NCI-H1930 (cell line): ENCODE measurements at places on chromosomes 1 and 21.
A peak's percentile ranks its signal among the peaks of the same experiment; 100 is the strongest.

DNA sequence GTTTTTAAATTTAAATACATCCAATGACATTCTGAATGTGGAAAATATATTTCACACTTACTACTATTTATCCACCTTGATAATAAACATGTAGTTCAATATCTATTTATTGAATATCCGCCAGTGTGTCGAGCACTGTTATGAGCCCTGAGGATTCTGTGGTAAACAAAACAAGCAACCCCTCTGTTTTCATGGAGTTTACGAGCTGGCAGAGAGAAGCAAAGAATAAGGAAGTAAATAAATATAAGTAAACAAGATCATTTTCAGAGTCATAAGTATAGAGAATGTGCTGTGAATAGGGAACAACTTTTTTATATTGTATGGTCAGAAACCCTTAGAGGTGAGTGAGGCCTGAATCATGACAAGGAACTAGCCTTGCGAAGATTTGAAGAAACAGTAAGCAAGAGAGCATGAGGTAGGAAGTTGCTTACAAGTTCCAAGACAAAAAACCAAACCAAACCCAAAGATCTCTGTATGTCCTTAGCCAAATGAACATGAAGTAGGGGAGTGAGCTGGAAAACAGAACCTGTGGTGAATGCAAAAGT is 6.4 kb upstream of the SERBP1 start:
- no peak for DNase-seq

DNA sequence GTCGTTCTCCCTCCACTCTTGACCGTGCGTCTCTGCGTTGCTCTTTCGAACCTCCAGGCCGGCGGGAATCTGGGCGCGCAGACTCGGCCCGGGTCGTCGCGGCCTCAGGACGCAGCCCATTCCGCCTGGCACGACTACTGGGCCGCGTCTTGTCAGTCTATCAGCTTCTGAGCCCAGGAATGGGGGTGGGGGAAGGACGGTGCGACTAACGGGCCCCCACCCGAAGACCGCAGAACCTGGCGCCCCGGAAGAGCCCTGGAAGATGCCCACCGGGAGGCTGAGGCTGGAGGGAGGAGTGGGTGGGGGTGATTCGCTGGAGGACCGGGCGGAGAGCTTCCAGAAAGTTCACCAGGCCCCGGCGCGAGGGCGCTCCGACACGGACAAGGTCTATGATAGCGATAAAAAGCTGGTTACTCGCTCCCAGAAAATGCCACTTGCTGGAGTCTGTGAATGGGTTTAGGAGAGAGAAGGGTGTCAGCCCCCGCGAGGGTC is 1.7 kb upstream of the DMRTA2 start:
- DNase-seq, result no peak

GRCh38 chr1:41386196-41386663 is 25.0 kb downstream of the FOXO6 start:
- no peak for DNase-seq

GRCh38 chr1:171152549-171152948 is 32.6 kb upstream of the FMO2 start:
- DNase-seq, result no peak

GRCh38 chr1:25774206-25774803 is 25.7 kb upstream of the SELENON start:
- DNase-seq, result no peak

DNA sequence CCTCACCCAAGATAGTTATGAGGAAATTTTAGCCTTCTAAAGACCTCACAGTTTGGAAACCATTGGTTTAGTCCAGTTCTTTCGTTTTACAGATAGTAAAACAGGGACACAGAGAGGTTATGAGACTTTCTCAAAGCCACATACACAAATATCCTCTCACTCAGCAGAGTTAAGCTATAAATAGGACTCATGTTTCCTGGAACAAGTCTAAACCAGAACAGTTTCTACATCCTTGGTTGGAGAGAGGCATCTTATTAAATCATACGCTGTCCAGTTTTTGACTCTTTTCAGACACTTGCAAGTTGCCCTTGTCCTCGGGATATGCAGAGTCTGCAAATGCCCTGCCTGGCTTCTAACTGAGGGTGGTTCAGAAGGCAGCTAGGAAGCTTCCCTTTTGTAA is 462.1 kb upstream of the DEPDC1 start:
- DNase-seq, result no peak

DNA sequence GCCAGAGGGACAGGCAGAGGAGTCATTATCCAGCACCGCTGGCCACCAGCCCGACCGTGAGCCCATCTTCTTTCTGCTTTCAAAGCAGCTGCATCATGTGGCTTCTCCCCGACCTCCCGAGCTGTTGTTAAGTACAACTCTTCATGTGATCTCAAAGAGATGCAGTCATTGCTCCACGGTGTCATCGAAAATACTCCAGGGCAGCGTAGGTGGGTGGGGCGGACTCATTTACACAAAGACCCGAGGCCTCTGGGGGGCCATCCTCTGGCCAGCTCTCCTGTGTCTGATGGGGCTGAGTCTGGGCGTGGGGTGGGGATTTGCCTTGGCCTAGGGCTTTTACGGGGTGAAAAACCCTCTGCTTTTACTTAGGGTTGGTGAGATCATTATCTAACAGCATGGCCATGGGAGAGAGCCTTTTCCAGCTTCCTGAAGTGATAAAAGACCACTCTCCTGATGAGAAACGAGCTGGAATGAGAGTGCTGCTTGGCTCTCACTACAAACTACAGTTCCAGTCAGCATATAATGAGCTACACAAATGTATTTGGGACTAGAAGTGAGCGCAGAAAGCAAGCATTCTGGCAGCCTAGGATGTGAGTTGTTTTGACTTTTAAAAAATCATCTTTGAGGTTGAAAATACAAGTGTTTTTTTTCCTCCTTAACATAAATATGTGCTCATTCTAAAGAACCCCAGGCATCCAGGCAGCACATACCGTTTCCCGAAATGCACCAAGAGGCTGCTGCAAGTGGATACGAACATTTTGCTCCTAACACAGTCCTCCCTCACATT is 165.0 kb downstream of the RHOU start:
- no peak for DNase-seq

GRCh38 chr1:178192686-178193085 is 98.8 kb downstream of the RASAL2 start:
- peak; percentile 66 for DNase-seq

GRCh38 chr1:52460694-52461093 is 56.3 kb downstream of the PRPF38A start:
- DNase-seq, result no peak

DNA sequence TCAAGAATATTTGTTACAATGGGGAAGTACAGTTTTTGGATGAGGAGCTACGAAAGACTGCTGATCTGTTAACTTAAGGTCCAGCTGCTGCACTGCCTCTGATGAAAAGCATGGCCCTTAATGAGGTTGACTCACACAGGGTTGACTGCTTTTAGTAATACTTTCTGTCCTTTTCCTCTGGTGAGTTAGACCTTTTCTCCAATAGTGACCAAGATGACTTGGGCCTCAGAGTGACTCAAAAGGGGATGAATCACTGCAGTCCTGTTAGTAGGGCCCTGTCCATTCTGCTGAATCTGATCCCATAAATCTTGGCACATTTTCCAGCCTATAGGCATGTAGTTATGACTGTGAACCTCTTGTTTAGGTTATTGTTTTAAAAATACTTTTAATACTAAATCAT is 2.7 kb downstream of the DISP1 start:
- DNase-seq, result no peak

DNA sequence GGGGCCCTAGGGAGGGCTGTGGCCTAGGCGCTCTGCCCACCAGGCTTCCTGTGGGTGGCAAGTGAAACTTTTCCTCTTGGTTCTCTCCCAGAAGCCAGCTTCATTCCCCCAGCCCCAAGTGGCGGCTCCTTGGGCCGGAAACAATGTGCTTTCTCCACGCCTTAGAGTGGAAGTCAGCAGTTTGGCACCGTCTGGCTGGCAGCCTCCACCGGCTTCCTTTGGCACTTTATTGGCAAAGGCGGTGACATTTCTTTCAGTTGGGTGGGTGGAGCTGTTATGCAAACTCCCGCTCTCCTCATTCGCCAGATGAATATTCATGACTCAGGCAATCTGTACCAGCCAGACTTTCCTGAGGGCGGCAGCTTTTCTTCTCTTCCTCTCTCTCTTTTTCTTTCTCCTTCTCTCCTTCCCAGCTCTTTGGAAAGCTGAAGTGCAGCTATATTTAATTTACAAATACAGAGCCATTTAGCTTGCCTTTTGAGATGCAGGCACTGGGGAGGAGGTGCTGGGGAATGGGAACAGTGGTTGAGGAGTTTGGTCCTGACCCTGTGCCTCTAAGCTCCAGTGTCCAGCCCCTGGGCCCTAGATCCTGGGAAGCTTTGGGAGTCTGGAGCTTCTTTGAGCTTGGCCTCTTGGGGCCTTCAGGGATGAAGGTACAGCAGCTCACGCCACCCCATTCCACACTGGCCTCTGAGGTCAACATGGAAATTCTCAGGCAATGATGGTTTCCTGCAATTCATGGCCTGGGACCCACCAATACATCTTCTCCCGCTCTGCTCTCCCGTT is 67.8 kb upstream of the POU3F1 start:
- DNase-seq, result no peak

- DNase-seq, result no peak
Observed at GRCh38 chr1:94988356-94988755, 61.4 kb upstream of the CNN3 start.

GRCh38 chr1:68331117-68331865 is 99.0 kb upstream of the WLS start:
- DNase-seq, result no peak

DNA sequence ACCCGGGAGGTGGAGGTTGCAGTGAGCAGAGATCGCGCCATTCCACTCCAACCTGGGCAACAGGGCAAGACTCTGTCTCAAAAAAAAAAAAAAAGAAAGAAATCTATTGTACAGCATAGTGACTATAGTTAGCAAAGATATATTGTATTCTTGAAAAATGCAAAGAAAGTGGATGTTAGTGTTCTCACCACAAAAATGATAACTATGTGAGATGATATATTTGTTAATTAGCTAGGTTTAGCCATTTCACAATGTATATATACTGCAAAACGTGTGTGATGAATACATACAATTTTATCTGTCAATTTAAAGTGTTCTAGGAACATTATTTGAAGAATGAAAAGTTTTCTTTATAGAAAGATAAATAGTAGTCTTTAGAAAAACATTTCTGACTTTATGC is 179.9 kb downstream of the AK5 start:
- no peak for DNase-seq
